Activated naive CD4-positive, alpha-beta T cell (primary cell): ENCODE measurements at places on chromosomes 2 and 18.

DNA sequence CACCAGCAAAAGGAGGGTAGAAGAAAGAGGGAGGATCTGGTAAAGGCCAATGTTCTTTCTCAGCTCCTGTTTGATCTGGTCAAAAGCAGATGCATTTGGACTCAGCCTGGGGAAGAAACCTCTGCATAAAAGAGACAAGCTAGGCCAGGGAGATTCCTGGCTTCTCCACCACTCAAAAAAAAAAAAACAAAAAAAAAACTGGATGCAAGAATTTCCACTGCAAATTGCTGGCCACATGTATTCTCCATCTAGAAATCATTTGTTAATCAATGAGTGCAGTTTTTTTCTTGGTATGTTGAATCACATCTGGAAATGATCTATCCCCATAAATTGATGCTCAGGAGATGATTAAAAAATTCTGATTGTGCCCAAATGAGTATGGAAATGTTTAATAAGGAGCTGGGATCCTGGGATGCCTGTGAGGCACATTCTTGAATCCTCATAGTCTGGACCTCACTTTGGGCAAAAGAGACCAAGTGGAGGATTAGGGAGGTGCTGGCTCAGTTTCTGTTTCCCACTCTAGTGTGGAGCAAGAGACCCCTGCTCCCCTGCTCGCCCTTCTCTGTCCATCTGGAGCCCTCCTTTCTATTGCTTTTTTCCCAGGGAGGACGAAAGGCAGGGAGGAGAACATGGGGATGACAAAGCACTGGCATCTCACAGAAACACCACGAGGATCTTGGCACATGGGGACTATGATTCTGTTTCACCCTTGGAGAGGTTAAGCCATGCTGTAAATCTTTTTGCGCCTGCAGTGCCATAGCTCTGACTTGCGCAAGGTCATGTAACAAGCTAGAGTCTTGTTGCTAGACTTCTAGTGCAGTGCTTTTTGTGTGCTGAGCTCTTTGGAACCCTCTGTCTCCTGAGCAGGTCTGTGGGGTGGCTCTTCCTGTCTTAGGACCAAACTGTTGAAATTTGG is 57.6 kb downstream of the APOB start:
- no peak for DNase-seq

DNA sequence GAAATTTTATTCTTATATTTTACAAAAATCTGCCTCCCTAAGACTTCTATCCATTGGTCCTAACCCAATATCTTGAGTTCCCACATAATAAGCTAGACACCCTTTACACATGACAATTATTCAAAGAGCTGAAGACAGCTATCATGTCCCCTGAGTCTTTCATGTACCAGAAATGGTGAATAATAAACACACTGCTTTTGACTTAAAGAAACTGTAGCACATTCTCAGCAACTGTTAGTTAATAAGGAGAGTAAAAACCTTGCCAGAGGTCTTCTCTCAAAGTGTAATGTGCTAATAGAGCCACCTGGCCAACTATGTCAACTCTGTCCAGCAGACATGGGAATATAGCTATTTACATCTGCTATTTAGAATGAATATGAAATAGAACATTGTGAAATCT is 109.7 kb upstream of the ARL5A start:
- no peak for DNase-seq

- no peak for DNase-seq
These were observed 93.9 kb downstream of the ACVR1 start for GRCh38 chr2:157782057-157782845.

GRCh38 chr2:64221935-64222334 is 77.7 kb upstream of the PELI1 start:
- no peak for DNase-seq

DNA sequence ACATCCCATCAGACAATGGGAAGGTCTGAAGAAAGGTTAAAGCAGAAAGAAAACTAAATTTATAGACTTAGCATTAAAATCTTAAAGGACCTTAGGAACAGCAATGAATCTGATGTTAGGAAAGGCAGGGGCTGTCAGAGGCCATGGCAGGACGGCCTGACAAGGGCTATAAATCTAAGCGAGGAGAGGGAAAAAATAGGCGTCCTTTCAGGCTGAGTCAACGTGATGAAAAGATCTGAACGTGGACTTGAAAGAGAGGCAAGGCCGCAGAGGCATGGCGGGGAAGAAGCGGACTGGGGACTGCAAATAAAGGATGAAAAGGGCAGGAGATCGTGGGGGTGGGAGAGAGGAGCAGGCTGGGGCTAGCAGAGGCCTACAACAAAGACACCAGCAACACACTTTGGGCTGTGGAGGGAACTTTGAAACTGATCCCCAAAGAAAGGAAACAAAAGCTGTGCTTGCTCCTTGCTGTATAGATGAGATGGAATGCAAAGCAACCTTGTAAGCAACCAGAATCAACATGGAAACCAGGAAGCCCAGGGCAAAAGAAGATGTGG is 145.6 kb downstream of the NRP2 start:
- no peak for DNase-seq

DNA sequence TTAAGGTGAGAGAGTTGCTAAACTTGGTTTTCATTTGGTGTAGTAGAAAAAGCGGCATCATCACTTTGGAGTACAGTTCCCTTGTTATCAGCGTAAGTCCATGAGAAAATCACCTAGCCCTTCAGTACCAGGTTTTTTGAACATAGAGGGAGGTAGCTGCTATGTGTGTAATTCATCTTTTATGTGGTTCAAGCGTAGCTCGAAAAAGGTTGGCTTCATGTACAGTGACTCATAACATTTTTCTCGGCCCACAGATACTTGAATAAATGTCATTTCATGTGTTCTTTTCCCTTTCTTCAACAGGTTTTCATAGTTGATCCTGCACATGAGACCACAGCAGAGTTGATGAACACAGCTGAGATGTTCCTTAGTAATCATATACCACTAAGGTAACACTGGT is 43.6 kb downstream of the UGGT1 start:
- DNase-seq = no peak

DNA sequence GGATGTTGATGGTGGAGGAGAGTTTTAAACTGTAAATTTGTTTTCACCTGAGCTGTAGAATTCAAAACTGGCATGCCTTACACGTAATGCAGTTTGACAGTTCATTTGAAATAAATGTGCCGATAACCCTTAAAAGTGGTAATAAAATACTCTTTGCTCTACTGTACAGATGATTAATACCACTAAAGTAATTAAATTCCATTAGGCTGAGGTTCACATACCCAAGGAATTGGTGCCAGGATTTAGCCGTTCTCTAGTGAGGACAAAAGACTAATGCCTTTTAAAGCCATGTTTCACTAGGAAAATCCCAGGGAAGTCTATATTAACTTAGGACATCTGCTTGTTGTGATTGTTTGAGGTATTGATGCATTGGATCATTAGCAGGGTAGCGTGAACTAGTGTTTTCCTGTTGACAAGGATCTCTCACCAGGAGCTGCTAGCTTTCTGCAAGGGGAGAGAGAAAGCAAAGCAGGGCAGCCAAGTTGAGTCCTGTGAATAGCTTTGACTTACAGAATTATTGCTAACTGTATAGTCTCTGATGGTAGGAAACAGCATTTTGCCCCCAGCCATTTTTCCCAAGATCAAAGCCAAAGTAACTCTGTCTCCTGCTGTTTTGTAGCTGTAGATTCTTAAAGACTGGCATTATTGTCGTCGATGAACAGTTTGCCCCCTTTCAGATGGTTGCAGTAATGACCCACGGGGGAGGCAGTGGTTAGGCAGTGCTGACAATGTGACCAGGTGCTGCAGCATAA is 280.9 kb upstream of the FANCL start:
- no peak for DNase-seq

GRCh38 chr2:20618886-20619521 is 31.9 kb downstream of the HS1BP3 start:
- no peak for DNase-seq

GRCh38 chr2:52238782-52239181 is 1206.8 kb upstream of the NRXN1 start:
- no peak for DNase-seq

DNA sequence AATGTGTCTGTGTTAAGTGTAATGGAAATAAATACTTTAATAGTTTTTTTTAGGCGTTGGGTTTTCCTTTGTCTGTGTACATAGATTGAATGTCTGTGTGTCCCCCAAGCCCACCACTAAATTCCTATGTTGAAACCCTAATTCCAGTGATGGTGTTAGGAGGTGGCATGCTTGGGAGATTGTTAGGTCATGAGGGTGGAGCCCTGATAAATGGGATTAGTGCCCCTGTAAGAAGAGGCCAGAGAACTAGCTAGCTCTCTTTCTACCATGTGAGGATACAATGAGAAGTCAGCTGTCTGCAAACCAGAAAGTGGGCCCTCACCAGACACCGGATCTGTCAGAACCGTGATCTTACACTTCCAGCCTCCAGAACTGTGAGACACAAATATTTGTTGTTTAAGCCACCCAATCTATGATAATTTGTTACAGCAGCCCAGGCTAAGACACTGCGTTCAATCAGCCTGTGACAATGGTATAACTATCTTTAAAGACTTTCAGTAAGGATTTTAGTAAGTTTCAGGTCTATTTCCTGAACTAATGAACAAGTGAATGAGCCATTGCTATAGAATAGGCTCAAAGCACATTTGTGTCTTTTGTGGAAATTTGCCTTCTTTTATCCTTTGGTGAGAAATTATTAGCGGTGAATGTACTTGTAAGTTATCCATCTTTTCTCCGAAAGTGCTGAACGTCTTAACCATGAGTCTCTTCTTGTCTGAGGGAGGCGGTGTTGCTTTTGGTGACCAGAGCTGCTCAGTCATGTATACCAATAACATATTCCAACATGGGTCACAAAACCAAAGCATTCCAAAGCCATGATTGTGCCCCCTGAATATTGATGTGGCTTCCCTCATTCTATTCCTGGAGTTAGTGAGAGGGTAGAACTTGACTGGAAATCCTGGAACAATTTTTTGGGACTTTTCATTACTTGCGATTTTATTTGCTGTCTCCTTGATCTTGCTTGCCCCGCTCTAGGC is 29.6 kb upstream of the IL1R1 start:
- DNase-seq = no peak

DNA sequence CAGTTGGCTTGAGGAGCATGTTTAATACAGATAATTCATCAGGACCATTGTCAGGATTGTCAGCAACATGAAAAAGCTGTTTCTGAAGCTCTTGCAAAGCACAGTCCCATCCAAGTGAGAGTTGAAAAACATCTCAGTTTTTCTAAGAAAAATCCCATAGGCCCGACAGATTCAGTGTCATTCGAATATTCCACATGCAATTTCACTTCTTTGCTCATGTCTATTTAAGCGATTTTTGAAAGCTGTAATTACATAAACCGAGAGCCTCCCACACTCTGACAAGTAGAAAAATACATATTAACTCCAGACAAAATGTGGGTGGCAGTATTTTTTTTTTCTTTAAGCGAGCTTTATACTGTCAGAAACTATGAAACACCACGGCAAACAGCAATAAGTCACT is 134.7 kb upstream of the GALNT5 start:
- no peak for DNase-seq

DNA sequence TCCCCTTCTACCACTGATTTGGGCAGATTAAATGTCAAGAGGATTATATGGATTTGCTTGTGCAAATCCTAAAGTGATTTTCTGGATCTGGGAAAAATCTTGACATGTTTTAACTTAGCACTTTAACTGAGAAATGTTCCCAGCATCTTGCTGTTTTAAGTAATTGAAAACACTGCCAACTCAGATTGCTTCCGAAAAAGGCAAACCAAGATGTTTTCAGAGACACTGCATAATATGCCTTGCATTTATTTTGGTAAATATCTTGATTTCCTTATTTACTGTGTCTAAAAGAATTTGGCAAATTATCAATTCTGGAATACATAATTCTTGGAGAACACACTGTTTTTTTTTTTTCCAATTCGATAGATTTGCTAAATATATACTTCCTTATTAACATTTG is 385.0 kb upstream of the FAM98A start:
- no peak for DNase-seq

GRCh38 chr2:206368484-206368883 is 74.8 kb upstream of the ADAM23 start:
- DNase-seq = no peak

DNA sequence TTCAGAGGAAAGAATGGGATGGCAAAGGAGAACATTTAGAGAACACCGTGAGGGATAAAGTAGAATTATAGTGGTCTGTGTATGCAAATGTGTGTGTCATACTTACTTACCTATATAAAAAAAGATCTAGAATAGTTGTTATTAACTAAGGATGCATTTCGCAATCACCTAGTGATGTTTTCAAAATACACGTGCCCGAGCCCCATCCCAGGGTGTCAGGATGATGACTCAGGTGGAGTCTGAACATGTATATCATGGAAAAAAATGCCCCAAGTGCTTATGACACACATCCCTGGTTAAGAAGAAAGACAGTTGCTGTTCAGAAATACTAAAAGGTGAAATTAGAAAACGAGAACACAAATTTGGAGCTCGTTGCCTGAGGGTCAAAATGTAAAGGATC is 109.0 kb downstream of the CERS6 start:
- no peak for DNase-seq

- no peak for DNase-seq
These were observed 51.0 kb upstream of the NXPH2 start for GRCh38 chr2:138831154-138831553.

DNA sequence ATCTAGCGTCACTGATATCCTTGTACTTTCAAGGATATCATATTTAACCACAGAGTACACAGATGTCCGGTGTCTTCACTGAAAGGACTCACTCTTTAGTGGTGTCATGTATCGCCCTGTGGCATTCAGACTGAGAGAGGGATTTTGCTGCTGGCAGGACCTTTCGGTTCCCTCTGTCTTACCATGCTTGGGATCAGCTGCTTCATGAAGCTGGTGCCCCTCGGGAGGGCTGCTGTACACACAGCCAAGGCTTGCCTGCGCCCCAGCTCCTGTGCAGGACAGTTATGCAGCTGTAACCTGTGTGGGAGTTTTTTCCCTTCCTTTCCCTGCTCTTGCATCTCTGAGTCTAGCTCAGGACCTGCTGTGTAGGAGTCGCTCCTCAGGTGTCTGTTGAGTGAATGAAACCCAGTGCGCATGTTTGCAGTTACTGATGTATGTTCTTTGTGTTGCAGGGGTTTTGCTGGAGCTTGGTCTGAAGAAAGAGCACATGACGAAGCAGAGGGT is 64.4 kb downstream of the GREB1 start:
- DNase-seq = no peak

- no peak for DNase-seq
These were observed 114.7 kb downstream of the MTX2 start for GRCh38 chr2:176383836-176384442.

DNA sequence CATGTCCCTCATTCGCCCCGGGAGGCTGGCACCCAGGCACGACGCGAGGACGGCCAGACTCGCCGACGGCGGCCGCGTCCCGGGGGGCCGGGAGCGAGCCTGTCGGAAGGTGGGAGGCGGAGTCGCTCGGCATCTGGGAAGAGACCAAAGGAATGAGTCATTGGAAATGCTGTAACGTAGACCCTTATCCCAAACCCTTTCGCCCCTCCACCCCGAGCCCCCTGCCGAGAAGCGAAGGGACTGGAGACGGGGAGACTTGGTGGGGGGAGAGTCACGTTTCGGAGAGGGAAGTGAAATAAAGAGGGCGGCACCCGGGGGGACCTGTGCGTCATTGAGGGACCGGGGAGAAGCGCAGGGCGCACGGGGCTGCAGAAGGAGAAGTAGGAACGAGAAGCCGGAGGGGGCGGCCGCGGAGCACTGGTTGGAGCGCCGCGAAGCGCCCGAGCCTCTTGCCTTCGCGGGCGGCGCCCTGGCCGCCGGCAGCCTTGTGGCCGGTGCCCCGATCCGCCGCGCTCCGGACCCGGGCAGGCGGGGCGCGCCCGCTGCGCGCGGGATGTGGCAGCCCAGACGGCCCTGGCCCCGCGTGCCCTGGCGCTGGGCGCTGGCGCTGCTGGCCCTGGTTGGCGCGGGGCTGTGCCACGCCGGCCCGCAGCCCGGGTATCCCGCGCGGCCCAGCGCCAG is at the start of gene EMILIN2:
Gene EMILIN2, plus strand, starts transcription at position 371 of the 681 bp plus-strand sequence. Its CDS starts 183 bp downstream, at position 554.
- DNase-seq = no peak

- DNase-seq = no peak
These were observed 334.7 kb downstream of the EIPR1 start for GRCh38 chr2:3042601-3043585.
